ENCODE measurements at places on chromosomes 6 and 20.

DNA sequence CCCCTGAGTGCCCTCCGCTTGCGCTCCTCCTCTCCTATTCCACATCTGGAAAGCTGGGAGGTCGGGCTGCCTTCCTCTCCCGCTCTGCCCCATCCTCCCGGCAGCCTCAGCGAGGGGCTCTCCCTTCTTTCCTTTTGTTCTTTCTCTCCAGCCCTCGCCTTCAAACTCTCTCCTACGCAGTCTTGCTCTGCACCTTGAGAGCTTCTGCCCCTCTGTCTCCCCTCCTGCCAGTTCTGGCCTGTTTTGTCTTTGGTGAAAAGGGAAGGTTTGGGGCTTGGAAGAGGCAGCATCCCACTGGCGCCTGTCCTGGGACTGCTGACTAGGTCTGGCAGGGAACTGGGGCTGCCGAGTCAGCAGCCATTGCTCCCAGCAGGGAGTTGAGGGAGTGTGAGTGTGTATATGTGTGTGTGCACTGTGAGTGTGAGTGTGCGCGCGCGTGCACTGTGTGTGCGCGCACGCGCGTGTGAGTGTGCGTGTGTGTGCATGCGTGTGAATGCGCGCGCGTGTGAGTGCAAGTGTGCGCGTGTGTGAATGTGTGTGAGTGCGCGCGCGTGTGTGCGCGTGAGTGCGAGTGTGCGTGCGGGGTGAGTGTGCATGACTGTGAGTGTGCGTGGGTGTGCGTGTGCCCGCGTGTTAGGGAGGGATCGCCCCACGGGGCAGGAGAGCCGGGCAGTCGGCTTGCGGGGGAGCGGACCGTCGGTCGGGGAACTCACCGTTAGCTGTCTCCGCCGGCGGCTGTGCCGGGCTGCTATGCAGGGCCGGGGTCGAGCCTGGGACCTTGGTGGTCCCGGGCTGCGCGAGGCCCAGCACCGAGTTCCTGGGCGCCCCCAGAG is 523 bp downstream of the CPXM1 start:
- no peak for DNase-seq

- DNase-seq = no peak
These were observed 52.8 kb downstream of the NCOA7 start for GRCh38 chr6:125843593-125843992.

- DNase-seq = peak; percentile 95
These were observed 32.7 kb upstream of the SNAP25 start for GRCh38 chr20:10185741-10186558.

GRCh38 chr6:155194399-155194798 is 69.4 kb upstream of the CLDN20 start:
- no peak for DNase-seq

GRCh38 chr20:8399947-8400346 is 267.9 kb downstream of the PLCB1 start:
- no peak for DNase-seq

DNA sequence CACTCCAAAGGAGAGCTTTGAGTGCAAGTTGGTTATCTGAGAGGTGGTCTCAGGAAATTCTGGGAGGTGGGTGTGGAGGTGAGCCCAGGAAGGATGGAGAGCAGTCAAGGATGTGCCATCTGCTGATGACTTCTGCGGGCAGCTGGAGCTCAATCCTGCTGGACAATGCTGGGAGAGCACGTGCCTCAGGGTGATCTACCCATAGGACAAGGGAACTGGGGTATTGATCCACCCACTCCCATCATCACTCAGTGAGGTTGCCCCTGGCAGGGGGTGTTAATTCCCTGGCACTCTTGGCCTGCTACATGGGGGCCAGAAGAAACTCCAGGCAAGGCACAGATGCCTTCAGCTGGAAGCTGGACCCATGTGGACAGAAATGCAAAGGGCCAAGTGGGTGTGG is 7.1 kb upstream of the ZBP1 start:
- DNase-seq = no peak

DNA sequence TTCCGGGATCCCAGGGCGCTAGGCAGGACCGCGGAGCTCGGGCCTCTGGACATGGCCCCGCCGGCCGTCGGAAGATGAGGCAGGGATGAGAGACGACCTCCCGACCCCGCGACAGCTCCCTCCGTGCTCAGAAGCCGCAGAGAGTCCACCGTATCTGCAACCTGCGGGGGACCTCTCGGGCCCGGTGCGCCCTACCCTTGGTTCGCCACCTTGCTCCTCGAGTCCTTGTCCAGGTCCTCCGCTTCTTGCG is 301 bp downstream of the PPP1R3D start:
- DNase-seq = no peak

DNA sequence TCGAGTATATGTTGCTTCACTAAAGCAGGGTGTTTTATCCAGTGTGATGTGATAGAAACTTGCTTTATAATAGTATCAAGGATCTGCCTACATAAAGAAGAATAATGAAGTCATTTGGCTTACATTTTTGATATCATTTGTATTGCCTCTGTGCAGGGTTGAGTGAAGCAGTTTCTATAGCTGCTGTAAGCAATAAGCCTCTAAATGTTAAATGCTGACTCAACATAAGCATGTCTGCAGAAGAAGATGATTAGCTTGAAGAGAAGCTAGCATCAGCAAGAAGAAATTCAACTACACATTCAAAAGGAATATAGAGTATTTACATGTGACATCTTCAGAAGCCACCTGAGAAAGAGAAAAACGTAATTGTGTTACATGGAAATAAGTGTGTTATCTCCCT is 17.6 kb downstream of the SLC35F1 start:
- DNase-seq = no peak
